ENCODE measurements at places on chromosomes 16 and 17.
A peak's percentile ranks its signal among the peaks of the same experiment; 100 is the strongest.

DNA sequence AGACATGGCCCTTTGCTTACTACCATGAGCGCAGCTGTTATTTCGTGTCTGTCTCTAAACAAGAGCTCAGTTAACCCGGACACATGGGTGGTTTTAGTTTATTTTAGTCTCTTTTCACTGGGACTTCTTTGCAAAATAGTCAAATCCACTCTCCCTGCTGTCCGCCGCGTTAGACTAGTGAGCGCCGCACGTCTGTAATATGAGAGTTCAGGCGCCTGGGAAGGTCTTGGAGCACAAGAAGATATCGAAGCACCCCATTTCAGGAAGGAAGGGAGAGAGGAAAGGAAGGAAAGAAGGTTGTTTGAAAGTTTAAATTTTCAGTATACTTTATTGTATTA is 111.0 kb upstream of the CHMP6 start:
- no peak for DNase-seq

- DNase-seq, result no peak
These were observed 102.1 kb downstream of the SNX29 start for GRCh38 chr16:12078405-12079280.

DNA sequence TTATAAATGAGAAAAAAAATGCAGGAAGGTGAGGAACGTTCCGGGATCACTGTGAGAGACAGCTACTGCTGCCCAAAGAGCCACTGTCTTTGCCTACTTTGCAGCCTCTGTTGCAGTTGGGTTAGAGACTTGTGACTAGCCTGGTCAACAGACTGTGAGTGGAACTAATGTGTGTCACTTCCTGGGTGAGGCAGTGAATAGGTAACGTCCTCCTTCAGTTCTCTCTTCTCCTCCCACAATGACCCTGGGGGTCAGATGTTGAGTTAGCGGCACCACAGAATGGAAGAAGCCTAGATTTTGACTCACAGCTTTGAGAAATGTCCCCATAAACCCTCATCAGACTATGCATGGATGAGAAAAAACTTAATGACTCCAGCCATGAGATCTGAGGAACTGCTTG is 5.2 kb downstream of the C16orf46 start:
- no peak for DNase-seq

- DNase-seq, result no peak
These were observed 13.9 kb downstream of the EIF4A3 start for GRCh38 chr17:80132906-80133625.

- DNase-seq, result no peak
These were observed 3.1 kb downstream of the CYB561 start for GRCh38 chr17:63443053-63443452.

DNA sequence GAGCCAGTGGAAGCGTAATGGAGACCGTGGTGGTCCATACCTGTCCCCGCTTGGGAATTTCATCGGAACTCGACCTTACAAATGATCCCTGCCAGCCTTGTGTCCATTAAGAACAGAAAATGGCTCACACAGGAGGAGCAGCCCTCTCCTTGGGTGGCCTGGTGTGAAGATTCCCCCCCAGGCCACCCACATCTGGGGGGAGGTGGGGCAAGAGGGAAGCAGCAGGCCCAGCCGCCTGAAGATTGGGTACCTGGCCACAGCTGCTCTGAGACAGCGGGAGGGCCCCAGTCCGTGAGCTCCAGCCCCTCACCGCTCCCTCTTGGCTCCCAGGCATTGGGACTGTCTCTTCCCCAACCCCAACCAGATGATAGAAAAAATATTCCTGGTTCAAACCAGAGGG is 277.8 kb upstream of the FOXF1 start:
- DNase-seq, result no peak

GRCh38 chr17:78532922-78533640 is 44.1 kb downstream of the DNAH17 start:
- DNase-seq, result peak; percentile 48

- no peak for DNase-seq
These were observed 10.5 kb upstream of the SPNS1 start for GRCh38 chr16:28964072-28964471.

GRCh38 chr17:49292901-49293300 is 62.3 kb upstream of the PHOSPHO1 start:
- no peak for DNase-seq

- no peak for DNase-seq
These were observed 520 bp downstream of the JPT2 start for GRCh38 chr16:1678500-1679098.

- peak; percentile 52 for DNase-seq
These were observed 337.4 kb upstream of the HSBP1 start for GRCh38 chr16:83470416-83470815.

DNA sequence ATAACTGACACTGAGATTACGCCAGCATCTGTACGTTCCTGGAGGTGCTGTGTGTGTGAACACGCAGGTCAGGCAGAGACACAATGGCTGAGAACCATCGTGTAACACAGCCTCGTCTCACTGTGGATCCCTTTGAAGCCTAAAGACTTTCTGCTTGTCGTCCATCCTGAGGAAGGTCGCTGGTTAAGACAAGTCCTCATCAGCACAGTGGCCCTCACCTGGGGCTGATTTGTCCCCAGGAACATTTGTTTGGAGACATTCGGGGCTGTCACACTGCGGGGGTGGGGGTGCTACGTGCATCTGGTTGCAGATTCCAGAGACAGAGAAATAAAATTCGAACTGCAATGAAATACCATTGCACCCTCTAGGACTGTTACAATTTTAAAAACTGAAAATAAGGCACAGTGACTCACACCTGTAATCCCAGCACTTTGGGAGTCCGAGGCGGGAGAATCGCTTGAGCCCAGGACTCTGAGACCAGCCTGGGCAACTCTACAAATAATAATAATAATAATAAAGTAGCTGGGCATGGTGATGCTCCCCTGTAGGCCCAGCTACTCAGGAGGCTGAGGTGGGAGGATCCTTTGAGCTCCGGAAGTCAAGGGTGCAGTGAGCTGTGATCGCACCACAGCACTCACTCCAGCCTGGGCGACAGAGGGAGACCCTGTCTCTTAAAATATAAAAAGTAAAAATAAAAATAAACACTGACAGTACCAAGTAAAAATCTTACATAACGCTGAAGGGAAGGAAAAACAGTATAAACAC is 112.0 kb upstream of the METRNL start:
- no peak for DNase-seq

DNA sequence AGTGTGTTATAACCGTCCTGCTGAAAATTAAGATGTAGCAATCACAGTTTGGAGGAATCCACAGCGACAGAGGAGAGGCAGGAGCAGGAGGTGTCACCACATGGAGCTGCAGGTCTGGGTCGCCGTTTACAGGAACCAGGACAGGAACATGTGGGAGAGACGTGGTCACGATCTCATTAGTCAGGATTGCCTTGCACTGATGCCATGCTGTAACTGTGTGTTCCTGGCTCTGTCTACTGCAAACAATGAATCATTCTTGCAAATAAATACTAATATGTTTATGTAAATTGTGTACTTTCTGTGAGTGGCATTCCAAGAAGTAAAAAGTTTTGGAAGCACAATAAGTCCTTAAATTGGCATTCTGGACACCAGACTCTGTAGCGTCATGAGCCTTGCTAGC is 271.8 kb downstream of the CPPED1 start:
- no peak for DNase-seq

DNA sequence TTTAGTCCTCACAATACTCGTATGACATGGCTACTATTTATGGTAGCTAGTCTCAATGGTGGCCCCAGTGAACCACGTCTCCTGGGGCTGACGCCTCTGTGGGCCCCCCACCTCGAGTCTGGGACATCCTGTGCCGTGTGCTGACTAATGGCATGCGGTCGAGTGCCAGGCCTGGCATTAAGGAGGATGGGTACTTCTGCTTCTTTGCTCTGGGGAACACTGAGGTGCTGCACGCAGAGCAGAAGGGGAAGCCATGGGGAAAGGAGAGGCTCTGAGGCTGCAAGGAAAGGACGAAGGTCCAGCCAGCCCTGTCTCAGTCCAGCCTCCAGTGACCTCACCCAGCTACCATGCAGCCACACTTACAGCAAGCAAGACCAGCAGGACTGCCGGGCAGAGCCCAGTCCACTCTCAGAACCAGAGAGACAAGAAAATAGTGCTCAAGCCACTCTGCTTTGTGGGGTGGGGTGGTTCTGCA is 5.7 kb upstream of the MPRIP start:
- no peak for DNase-seq

DNA sequence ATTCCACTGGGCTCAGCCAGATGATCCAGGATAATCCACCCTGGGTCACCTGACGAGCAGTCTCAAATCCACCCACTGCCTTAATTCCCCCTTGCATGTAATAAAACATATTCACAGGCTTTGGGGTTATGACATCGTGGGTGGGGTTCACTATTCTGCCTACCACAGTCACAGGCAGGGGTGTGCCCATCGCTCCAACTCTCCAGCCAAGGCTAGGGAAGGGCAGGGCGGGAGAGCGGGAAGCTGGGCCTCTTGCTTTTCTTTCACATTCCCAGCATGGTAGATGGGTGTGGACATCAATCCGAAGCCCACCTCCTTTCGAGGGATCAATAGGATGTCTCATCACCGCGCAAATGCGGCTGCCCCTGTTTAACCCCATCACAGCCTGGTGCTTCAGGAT is 12.7 kb upstream of the CD300LD start:
- DNase-seq, result no peak

DNA sequence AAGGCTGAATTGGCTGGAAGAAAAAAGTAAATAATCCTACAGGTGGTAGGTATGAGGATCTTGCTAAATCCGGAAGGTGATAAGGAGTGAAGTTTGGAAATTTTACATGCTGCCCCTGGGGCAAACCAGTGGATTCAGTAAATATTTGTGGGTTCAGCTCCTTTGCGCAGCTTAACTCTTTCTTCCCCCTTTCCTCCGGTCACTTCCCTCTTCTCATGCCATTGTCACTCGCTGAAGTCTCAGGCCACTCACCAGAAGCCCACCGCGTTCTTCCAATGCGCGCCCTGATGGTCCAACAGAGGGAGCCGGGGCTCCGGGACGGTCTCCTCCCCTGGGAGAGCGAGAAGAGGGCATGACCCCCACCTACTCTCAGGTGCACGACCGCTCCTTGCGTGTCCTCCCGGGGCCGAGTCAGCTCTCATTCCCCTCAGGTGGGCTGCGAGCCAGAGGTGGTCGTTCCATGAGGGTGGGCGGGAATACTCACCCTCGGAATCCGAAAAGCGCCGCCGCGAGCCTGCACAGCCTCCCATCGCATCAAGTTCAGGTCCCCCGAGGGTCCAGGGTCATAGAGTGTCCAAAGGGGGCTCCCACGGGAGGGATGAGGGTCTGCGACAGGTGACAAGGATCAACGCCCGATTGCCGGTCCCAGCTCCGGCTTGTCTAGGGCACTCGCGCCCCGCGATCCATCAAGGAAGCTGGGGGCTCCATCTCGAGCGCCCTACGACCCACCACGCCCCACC is 474 bp downstream of the CLN3 start:
- DNase-seq, result no peak
